Activated CD4-positive, alpha-beta T cell treated with anti-CD3 and anti-CD28 coated beads, Interleukin-2, amount 10 ng/mL, durations not matched to agents 24 days and 14 days (primary cell): ENCODE measurements at places on chromosomes 2 and 18. TPM values are rescaled to one million over a fixed set of nuclear protein-coding genes. Genes with fewer than 3 reads are reported as not detected.

GRCh38 chr2:8693157-8693821, 11.4 kb downstream of the ID2 start:
- peak; percentile 82 for DNase-seq

DNA sequence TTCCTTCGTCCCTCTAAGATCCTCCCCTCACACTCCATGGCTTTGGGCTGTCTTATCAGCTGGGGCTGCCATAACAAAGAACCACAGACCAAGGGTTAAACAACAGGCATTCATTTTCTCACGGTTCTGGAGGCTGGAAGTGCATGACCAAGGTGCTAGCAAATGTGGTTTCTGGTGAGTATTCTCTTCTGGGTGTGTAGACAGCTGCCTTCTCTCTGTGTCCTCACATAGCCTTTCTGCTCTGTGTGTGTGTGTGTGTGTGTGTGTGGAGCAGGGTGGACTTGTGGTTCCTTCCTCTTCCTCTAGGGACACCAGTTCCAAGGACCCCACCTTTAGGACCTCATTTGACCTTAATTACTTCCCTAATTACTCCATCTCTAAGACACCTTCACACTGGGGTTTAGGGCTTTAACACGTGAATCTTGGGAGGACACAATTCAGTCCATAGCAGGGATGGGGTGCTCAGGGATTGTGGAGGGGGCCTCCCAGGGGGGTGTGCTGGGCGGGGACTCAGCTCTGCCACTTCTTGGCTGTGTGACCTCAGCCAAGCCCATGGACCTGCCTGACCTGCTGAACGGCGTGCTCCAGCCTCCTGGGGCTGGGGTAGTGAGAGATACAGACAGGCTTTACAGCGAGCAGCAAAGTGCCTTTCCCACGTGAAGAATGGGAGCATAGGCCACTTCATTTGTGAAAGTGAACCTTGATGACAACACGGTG, 38.0 kb downstream of the ACKR3 start:
- DNase-seq = no peak

DNA sequence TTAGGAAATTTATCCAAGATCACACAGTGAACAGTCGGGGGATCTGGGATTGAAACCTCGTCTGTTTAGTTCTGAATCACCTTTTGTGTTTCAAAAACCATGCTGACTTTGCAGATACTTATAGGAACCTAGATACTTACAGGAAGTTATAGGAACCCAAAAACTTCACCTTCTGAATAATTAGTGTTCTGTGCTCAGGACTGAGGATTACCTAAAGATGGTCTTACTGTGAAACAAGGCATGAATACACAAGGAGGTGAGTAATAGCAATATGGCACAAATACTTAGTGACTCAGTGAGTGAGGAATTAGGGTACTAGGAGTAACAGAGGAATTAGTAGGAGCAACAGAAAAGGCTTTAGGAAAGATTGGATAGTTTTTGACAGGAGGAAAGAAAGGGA, 145.5 kb downstream of the LRATD1 start:
- DNase-seq = no peak

GRCh38 chr18:39776766-39777165, 2178.3 kb upstream of the PIK3C3 start:
- no peak for DNase-seq

Gene SP140
- total RNA-seq = 236 and 241 TPM in 2 replicates

GRCh38 chr2:110679337-110679707, 1.5 kb upstream of the BUB1 start:
- no peak for DNase-seq

DNA sequence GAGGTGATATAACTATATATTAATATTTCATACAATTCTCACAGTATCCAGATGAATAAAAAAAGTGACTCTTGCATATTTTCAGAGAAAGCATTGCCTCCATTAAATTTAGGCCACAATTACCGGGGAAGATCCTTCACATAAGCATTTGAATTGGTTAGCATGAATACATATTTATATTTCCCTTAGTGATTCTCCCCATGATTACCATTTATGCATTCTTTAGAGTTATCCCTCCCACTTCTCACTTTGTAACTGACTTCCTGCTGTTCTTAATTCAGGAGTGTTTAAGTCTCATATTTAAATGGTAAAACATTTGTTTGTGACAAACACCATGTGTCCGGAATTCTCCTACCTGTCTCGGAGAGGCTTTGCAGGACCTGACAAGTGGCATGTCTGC, 523.4 kb downstream of the CCDC85A start:
- no peak for DNase-seq

Gene C2orf66
- total RNA-seq = 0.17 and 0.33 TPM in 2 replicates

- no peak for DNase-seq
Observed at GRCh38 chr18:55462652-55463051, 125.3 kb downstream of the TCF4 start.

DNA sequence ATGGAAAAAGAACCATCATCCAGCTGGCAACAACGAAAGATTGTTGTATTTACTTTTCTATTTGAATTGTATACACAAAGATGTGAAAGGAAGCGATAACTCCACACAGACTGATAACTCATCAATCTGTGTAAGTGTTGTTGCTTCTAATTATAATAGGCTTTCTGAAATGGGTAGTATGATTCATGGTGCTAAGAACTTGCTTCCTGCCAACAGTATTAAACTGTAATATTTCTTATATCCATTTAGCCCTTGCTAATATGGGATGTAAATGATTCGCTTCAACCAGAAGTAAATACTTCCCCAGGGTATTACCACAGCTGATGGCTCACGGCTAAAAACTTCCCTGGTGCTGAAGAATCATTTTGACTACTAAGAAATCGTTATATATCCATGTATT, 70.2 kb downstream of the TMEM163 start:
- DNase-seq = no peak

Gene PPP1R1C
- total RNA-seq = not detected in 2 replicates

DNA sequence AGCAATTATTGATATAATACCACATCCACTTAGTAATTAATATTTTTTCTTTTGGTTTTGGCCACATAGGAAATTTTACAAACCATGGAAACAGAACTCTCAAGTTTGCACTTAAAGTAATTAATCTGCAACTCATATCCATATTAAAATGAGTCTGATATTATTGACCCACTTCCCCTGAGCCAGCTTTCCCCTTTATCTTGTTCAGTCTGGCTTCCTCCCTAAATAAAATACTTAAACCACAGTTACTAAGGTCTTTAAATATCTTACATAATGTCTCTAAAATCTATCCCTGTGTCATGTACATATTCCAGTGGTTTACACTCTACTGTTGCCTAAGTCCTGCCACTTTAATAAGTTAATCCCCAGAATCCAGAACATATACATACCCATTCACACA, 564.9 kb upstream of the FSHR start:
- DNase-seq = no peak

Gene PLA2R1
- total RNA-seq = not detected in 2 replicates
